Kidney capillary endothelial cell (primary cell): ENCODE measurements at places on chromosomes 7 and 10.

- DNase-seq: no peak
Observed at GRCh38 chr7:138105221-138105620, 29.0 kb downstream of the AKR1D1 start.

DNA sequence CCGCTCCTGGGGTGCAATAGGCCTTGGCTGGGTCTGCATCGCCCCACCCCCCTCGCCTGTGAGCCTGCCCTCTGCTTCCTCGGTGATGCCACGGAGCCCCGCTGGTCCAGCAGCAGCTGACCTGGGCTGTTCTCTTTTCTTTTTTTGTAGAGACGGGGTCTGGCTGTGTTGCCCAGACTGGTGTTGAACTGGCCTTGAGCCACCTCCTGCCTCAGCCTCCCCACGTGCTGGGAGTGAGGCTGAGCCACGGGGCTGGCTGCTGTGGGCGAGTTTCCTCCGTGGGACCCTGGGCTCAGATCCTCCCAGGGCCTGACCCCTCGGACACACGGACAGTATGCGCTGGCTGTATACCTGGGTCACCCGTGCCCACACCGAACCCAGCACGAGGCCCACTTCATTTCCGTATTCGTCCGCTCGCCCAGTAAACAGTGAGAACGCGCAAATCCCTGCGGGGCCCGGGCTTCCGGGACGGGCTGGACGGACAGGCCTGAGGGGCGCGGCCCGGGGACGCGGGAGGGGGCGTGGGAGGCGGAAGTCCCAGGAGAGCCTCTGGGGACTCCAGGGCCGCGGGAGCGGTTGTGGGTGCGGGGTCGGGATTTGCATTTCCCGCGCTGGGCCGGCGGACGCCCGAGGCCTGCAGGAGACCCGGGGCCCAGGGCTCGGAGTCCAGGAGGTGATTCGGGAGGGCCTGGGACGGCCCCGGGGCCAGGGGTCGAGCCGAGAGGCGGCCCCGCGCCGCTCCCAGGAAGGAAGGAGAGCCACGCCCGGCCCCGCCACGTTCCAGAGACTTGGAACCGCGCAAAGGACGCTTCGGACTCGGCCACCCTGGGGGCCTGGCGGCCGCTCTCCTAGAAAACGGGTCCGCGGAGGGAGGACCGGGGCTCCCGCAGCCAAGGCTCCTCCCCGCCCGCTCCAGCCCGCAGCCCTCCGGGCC is 57.7 kb upstream of the DNAJB6 start:
- no peak for DNase-seq

GRCh38 chr10:51960494-51960895 is 261.1 kb upstream of the CSTF2T start:
- DNase-seq: peak; percentile 43

- peak; percentile 75 for DNase-seq
Observed at GRCh38 chr10:33164060-33164709, 170.3 kb downstream of the NRP1 start.

- peak; percentile 80 for DNase-seq
Observed at GRCh38 chr7:107047902-107048782, 3.6 kb downstream of the PRKAR2B start.

DNA sequence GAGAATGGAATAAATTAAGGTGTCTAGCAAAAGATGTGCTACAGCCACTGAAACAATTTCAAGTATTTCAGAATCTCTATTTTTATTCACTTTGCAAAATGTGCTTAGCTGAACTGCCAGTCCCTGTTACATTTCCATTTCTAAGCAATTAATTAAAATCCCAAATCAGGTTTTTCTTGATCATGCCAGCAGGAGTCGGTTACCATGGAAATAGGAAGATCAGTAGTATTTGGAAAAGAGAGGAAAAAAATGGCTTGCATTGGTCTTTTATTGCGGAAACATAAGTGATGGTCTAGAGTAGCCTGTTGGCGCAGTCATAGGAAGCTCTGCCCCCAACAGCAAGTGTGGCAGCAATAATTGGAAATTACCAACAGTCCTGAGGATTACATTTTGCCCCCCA is 867.1 kb downstream of the GATA3 start:
- DNase-seq: no peak
